GM23248 (cell line): ENCODE measurements at places on chromosomes 5 and 9. TPM values are rescaled to one million over a fixed set of nuclear protein-coding genes. Genes with fewer than 3 reads are reported as not detected.

DNA sequence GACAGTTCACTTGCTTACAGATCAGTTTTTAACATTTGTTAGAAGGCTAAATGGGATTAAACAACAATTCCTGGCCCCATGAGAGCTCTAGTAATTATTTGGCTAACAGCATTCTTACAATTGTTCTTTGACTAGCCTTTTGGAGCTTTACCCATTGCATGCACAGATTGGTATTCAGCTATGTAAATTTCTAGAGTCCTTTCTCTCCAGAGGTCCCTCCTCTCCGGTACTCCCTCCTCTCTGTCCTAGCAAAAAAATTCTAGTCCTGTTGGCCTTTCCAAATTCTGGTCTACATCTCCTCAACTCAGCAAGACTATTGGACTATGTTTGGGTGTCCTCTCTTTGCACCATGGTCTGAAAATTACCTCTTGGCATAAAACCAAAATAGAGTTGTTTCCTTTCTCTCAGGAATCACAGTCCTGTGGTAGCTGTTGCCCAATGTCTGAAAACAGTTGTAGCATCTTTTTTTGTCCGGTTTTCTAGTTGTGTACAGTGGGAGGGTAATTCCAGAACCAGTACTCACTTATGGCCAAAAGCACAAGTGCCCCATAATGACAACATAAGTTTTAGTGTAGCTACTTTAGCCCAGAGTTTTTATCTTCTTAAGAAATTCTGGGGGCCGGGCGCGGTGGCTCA lies 18.1 kb downstream of the SAR1B start:
- 0 out of 2 replicates have a peak, but pooled peaks cover 8% of the 10 kb centered on the region for H3K4me1 ChIP-seq
- H3K27me3 ChIP-seq = no peaks in the 10 kb centered on the region
- DNase-seq = peak; percentile 22

- H3K4me3 ChIP-seq = no peak overlapping the region
- H3K27me3 ChIP-seq = no peaks in the 10 kb centered on the region
Measured at GRCh38 chr5:156155598-156155997, 171.4 kb upstream of the SGCD start.

GRCh38 chr9:21802418-21803000 lies at the start of gene MTAP:
Gene MTAP (plus strand): TSS chr9:21802636. CDS start chr9:21802749, 113 bp downstream.
- peak within 1 kb of the TSS; percentile 89 for H3K4me3 ChIP-seq
- H3K36me3 ChIP-seq = no peaks in the 10 kb centered on the region
- H3K27ac ChIP-seq = peak within 1 kb of the TSS; percentile 84
- H3K4me1 ChIP-seq = peaks cover 23% of the 10 kb centered on the region
- H3K27me3 ChIP-seq = no peaks in the 10 kb centered on the region
- DNase-seq = peak; percentile 91

DNA sequence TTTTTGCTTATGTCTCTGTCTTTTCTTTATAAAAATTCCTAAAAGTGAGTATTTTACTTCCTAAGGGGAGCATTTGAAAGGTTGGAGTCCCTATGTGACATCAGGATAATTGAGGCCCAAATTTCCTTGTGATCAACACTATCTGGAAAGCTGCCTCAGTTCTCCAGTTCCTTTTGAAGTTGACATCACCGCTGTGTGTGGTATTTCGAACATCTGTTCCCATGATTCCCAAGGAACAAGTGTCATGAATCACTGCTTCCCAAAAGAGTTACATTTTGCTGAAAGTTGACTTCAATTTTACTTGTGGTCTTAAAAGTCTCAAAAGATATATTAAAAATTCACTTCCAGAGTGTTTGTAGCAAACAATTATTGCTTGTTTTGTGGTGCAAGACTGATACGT lies 452.1 kb upstream of the RGMB start:
- no peaks in the 10 kb centered on the region for H3K27me3 ChIP-seq
- H3K4me1 ChIP-seq = no peaks in the 10 kb centered on the region
- no peak overlapping the region for H3K4me3 ChIP-seq

DNA sequence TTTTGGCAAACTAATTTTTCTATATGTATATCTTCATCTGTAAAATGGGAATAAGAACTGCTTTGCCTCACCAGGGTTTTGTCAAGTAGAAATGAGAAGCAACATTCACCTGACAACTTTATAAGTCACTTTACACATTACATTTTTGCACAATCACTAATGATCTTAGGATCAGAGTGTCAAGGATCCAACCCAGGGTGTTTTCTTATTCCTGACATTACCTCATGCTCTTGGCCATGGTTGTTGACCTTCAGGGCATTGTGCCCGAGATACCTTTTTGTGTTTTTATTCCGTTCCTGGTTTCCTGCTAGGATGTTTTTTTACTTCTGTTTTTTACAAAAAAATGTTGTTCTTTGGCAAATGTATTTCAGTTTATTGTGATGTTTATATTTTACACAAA lies 22.2 kb upstream of the RASA1 start:
- no peaks in the 10 kb centered on the region for H3K36me3 ChIP-seq
- H3K4me1 ChIP-seq = peaks cover 8% of the 10 kb centered on the region
- DNase-seq = no peak

The GDNF gene
- total RNA-seq = 2.9 and 3.7 TPM in 2 replicates

The PDZD2 gene
- total RNA-seq = not detected in 2 replicates
